ENCODE measurements at places on chromosomes 16 and 17. TPM values are rescaled to one million over a fixed set of nuclear protein-coding genes. Genes with fewer than 3 reads are reported as not detected.

PDILT gene
- total RNA-seq, result not detected

MYH3 gene
- total RNA-seq, result under 0.01 TPM

KRTAP17-1 gene
- not detected for total RNA-seq

P2RX1 gene
- total RNA-seq, result not detected

PRR11 gene
- total RNA-seq, result 57.3 TPM

RNF112 gene
- total RNA-seq, result 0.10 TPM

CD300E gene
- total RNA-seq, result not detected

CHST4 gene
- not detected for total RNA-seq

MLLT6 gene
- total RNA-seq, result 15.7 TPM

TP53TG3 gene
- not detected for total RNA-seq

ZPBP2 gene
- not detected for total RNA-seq

C17orf78 gene
- total RNA-seq, result not detected

CYGB gene
- 24.6 TPM for total RNA-seq

CCDC200 gene
- not detected for total RNA-seq

IGSF6 gene
- total RNA-seq, result not detected

KRTAP9-9 gene
- not detected for total RNA-seq

CCDC182 gene
- not detected for total RNA-seq

CCL17 gene
- not detected for total RNA-seq

ASGR2 gene
- total RNA-seq, result not detected

MT1M gene
- 4.3 TPM for total RNA-seq

NUBP2 gene
- 164 TPM for total RNA-seq

OR3A1 gene
- not detected for total RNA-seq

LGALS9B gene
- total RNA-seq, result not detected

TBC1D28 gene
- not detected for total RNA-seq

PTX4 gene
- total RNA-seq, result 0.20 TPM

METTL9 gene
- 195 TPM for total RNA-seq

ZNF287 gene
- total RNA-seq, result 3.5 TPM

TAT gene
- total RNA-seq, result not detected

IL21R gene
- total RNA-seq, result 0.20 TPM

KIF19 gene
- total RNA-seq, result 4.9 TPM

NPIPB5 gene
- total RNA-seq, result 9.4 TPM

C16orf74 gene
- 83.4 TPM for total RNA-seq

CDRT15L2 gene
- total RNA-seq, result not detected

GAST gene
- total RNA-seq, result not detected

ADGRG3 gene
- 0.34 TPM for total RNA-seq

CD79B gene
- total RNA-seq, result 4.5 TPM

ZMYND15 gene
- total RNA-seq, result 0.10 TPM

AP1G1 gene
- total RNA-seq, result 44.6 TPM

JPH3 gene
- 0.13 TPM for total RNA-seq

FCSK gene
- 15.0 TPM for total RNA-seq

CACNG4 gene
- total RNA-seq, result not detected

PERCC1 gene
- not detected for total RNA-seq

GPR179 gene
- not detected for total RNA-seq

CORO6 gene
- 0.60 TPM for total RNA-seq

KRTAP4-4 gene
- total RNA-seq, result not detected

PRAC2 gene
- total RNA-seq, result not detected

C16orf92 gene
- not detected for total RNA-seq

AMZ2 gene
- total RNA-seq, result 73.3 TPM

UNC119 gene
- 30.2 TPM for total RNA-seq

GCGR gene
- not detected for total RNA-seq

SYNGR3 gene
- total RNA-seq, result 0.25 TPM

ALDOC gene
- 9.1 TPM for total RNA-seq
